ENCODE measurements at places on chromosomes 12 and 14. TPM values are rescaled to one million over a fixed set of nuclear protein-coding genes. Genes with fewer than 3 reads are reported as not detected.

The DPF3 gene
- 10.4 TPM for total RNA-seq

The WNT1 gene
- total RNA-seq: not detected

DNA sequence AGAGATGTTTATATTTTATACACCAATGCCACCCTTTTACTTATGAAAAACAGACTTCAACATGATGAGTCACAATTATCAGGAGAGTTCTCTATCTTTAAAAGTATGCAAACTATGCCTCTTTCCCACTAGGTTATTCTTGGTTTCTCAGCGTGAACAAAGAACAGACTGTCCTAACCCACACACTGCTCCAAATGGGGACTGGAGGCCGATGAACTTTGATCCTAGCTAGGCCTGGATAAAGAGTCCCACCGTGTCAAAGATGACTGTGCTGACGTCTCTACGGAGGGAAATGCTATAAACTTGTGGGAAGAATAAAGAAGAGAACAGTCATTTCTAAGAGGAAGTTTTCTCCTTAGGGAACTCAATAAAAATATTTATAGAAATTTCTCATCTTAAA, 160.1 kb downstream of the EPS8 start:
- DNase-seq: peak; percentile 100

The NTF3 gene
- total RNA-seq: 7.4 TPM

The CDCA3 gene
- total RNA-seq: 18.4 TPM

- DNase-seq: no peak
These were observed 225.2 kb downstream of the FUT8 start for GRCh38 chr14:65637780-65638179.

DNA sequence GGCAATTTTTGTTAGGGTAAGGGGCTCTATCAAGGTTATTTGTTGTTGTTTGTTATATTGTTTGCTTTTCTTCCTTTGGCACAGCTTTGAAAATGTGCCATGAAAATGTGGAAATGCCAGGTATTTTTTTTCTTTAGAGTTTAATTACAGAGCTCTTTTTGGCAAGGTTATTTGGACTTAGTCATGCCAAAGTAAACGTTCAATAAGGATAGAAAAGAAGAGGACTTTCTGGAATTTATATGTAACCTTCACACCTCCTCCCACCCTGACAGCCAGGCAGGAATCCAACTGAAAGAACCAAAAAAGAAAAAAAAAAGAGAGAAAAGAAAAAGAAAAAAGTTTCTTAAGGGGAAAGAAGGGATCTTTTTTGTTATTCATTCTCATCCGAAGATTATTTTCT, 217.8 kb downstream of the KITLG start:
- DNase-seq: no peak

The TTC9 gene
- total RNA-seq: under 0.01 TPM

DNA sequence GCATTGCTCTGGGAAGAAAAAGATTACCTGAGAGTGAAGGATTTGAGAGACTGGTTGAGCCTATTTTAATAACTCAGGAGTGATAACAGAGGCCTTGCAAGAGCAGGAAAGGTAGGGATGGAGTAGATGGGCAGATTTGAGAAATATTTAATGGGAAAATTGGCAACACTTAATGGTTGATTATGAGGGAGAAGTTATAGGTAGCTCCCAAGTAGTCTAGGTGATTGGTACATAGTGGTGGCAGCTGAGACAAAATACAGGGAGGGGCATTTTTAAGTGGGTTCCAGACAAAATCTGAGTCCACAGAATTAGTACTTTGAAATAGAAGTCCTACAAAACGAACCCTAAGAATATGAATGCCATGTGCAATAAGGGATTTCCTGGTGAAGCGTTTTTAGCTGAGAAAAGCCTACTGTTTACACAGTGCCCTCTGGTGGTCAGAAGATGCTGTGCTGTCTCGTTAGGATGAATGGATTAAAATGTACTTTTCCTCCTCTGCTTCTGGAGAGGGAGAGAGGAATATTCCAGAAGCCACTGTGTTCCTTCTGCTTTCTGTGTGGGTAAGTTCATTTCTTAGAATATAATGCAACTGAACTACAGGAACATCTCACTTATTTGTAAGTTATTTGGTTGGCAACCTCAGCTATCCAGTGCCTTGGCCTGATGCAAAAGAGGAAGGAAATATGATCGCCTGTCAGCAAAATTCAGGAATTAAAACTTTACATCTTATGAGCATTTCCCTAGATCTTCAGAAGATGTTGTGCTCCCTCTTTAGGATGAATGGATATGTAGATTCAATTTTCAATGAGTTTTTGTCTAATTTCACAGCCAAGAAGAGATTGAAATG, 6.5 kb downstream of the ZBTB1 start:
- DNase-seq: peak; percentile 78

The B3GNT4 gene
- under 0.01 TPM for total RNA-seq

- DNase-seq: no peak
These were observed 10.3 kb upstream of the PPP4R4 start for GRCh38 chr14:94163796-94164195.

The CACNA2D4 gene
- total RNA-seq: 0.97 TPM

The PTPN21 gene
- 14.2 TPM for total RNA-seq

- no peak for DNase-seq
These were observed 8.2 kb downstream of the HIF1A start for GRCh38 chr14:61703342-61704129.

The KCNH3 gene
- under 0.01 TPM for total RNA-seq

The POU6F1 gene
- total RNA-seq: 4.5 TPM

Measured in fibroblast of villous mesenchyme (primary cell).